ENCODE measurements at places on chromosomes 7 and 10.

- no peak overlapping the region for H3K27ac ChIP-seq
- peaks cover 73% of the 10 kb centered on the region for H3K27me3 ChIP-seq
- no peak overlapping the region for H3K4me3 ChIP-seq
- H3K4me1 ChIP-seq = peaks cover 4% of the 10 kb centered on the region
- DNase-seq = no peak
These were observed 20.4 kb downstream of the GATA3 start for GRCh38 chr10:8074881-8075280.

DNA sequence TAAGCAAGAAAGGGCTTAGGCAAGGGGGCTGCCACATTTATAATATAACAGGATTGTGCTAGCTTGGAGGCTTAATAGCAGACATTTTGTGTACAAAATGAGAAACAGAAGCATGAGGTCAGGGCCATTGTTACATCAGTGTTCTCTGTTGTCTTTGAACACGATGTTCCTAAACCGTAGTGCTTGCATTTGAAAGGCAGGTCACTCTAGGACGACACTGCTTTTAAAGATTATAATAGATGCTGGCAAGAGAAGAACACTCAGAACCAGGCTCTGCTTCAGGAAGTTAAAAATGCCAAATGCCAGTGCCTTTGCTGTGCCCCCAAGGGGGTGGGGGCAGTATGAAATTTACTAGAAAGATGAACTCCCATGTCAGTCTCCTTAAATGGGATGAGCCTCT is 91.1 kb downstream of the SORCS3 start:
- H3K27ac ChIP-seq = no peak overlapping the region
- DNase-seq = no peak
- H3K4me1 ChIP-seq = peaks cover 9% of the 10 kb centered on the region
- H3K36me3 ChIP-seq = no peaks in the 10 kb centered on the region
- H3K4me3 ChIP-seq = no peak overlapping the region

DNA sequence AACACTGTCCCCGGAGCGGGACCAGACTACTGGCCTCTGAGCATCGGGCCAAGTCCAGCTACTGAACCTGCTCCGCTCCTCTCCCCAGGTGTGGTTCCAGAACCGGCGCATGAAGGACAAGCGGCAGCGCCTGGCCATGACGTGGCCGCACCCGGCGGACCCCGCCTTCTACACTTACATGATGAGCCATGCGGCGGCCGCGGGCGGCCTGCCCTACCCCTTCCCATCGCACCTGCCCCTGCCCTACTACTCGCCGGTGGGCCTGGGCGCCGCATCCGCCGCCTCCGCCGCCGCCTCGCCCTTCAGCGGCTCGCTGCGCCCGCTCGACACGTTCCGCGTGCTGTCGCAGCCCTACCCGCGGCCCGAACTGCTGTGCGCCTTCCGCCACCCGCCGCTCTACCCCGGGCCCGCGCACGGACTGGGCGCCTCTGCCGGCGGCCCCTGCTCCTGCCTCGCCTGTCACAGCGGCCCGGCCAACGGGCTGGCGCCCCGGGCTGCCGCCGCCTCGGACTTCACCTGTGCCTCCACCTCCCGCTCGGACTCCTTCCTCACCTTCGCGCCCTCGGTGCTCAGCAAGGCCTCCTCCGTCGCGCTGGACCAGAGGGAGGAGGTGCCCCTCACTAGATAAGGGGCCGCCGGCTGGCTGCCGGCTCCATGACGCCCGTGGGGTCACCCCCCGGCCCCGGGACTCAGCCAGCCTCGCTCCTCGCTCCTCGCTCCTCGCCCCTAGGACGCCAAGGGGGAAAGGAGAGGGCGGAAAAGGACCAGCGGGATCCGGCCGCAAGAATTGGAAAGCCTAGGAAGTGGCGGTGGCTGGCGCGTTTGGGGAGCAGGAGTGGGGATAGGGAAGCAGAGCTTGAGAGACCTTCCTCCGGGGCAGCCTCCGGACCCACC is 3.4 kb downstream of the EVX1 start:
- H3K4me3 ChIP-seq = no peak overlapping the region
- H3K36me3 ChIP-seq = no peaks in the 10 kb centered on the region
- DNase-seq = no peak
- H3K4me1 ChIP-seq = peaks cover 4% of the 10 kb centered on the region

DNA sequence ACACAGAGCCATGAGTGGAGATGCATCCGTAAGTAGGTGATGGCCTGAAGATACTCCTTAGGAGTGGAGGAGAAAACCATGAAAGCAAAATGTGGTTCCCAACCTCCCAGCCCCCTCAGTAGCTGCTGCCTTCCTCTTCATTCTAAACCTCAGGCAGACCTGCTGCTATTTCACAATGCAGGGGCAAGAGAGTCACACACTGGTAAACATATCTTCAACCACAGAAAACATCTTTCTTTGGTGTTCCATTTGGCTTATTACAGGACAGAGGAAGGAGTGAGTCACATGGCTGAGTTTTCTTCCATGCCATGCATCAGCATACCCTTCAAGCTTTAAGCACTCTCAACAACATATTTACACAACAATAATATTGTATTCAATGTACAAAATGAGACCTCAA is 342.1 kb downstream of the BMPER start:
- no peaks in the 10 kb centered on the region for H3K4me1 ChIP-seq
- H3K36me3 ChIP-seq = no peaks in the 10 kb centered on the region
- no peak for DNase-seq

- DNase-seq = no peak
- peaks cover 3% of the 10 kb centered on the region for H3K27me3 ChIP-seq
- H3K4me3 ChIP-seq = no peak overlapping the region
- peaks cover 8% of the 10 kb centered on the region for H3K4me1 ChIP-seq
These were observed 116.0 kb downstream of the CDCA7L start for GRCh38 chr7:21829731-21830130.

GRCh38 chr10:88026031-88026430 is 162.6 kb downstream of the PTEN start:
- no peaks in the 10 kb centered on the region for H3K27me3 ChIP-seq
- peaks cover 8% of the 10 kb centered on the region for H3K4me1 ChIP-seq
- H3K4me3 ChIP-seq = no peak overlapping the region
- H3K27ac ChIP-seq = no peak overlapping the region
- no peak for DNase-seq

- no peak overlapping the region for H3K27ac ChIP-seq
- H3K4me3 ChIP-seq = no peak overlapping the region
- DNase-seq = no peak
- H3K27me3 ChIP-seq = no peaks in the 10 kb centered on the region
- no peaks in the 10 kb centered on the region for H3K36me3 ChIP-seq
These were observed 26.0 kb upstream of the PCDH15 start for GRCh38 chr10:54826994-54827560.

DNA sequence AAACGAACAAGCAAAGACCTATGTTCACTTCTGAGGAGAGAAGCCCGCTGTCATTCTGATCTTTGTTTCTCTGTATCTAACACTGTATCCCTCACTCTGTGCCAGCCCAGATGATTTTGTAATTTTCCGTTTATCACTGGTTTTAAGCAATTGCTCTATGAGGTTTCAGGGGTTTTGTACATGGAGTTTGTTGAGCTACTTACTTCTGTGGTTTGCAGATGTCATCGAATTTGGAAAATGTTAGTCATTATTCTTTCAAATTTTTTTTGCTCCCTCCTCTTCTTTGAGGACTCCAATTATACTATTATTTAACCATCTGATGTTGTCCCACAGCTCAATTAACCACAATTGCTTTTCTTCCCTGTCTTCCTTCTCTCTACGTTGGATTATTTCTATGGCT is 650.9 kb upstream of the IGFBP3 start:
- no peaks in the 10 kb centered on the region for H3K27me3 ChIP-seq
- DNase-seq = no peak
- peaks cover 3% of the 10 kb centered on the region for H3K4me1 ChIP-seq
- H3K27ac ChIP-seq = no peak overlapping the region
- no peaks in the 10 kb centered on the region for H3K36me3 ChIP-seq

DNA sequence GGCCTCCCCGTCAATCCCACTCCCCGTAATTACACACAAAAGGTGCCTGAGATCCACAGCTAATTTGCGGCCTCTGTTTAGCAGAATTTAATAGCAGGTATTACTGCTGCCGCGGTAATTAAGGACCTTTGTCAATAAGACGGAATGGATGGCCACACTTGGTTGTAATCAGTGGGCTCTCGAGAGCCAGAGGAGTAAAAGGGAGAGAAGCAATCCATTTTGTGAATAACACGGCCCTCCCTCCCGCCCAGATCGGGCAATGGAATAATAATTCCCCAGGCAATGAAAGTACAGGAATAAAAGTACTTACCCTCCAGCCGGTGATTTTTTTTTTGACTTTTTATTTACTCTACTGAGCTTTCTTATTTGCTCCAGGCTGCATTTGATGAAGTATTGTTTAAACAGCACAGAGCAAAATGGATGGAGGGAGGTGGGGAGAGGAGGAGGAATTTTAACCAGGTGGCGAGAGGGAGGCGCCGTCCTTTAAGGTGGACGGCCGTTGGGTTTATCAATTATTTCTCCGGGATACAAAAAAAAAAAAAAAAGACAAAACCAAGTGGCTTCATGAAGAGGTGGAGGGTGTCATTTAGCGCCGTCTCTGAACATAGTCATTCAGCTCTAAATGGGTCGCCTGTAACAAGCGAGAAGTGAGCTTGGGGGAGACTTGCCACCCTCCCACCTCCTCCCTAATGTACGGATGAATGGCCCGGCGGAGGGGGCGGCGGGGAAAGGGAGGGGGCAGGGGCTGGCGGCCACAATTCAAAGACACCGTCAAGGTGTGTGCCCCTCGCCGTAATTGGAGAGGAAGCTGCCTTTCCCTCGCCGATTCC is 120.3 kb downstream of the BUB3 start:
- no peak for DNase-seq
- H3K4me3 ChIP-seq = peak overlapping the region; percentile 67
- H3K36me3 ChIP-seq = peaks cover 1% of the 10 kb centered on the region
- H3K27ac ChIP-seq = no peak overlapping the region

DNA sequence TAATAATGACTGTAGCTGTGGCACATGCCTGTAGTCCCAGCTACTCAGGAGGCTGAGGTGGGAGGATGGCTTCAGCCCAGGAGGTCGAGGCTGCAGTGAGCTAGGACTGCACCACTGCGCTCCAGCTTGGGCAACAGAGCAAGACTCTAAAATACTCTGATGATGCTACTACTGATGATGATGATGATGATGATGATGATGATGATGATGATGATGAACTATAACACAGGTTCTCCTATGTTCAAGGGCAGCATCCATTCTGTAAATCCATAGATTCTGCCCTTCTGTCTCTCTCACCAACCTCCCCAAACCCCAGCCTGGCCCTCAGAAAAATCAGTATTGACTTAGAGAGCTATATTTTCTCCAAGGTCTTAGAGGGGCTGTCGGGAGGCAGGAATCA is 22.8 kb upstream of the EN2 start:
- H3K36me3 ChIP-seq = no peaks in the 10 kb centered on the region
- peaks cover 93% of the 10 kb centered on the region for H3K27me3 ChIP-seq
- DNase-seq = no peak
- no peak overlapping the region for H3K4me3 ChIP-seq

DNA sequence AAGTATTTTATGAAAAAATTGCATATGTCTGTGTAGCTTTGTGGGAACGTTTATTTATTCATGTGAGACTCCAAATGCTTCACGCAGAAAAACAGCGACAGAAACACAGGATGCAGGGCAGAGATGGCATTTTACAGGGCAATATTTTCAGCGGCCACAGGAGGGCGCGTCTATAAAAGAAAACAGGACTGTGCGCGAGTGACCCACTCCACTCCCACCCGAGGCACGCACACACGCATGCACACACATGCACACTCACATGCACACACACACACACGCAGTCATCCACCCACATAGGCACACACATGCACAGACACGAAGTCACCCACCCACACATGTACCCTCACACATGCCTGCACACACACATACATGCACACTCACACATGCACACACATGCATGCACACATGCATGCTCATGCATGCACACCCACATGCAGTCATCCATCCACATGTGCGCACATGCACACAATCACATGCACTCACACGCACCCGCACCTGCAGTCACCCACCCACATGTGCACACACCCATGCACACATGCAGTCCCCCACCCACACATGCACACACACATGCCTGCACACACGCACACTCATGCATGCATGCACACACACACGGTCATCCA is 96.3 kb downstream of the DNAJB6 start:
- peak overlapping the region; percentile 47 for H3K4me3 ChIP-seq
- peaks cover 3% of the 10 kb centered on the region for H3K4me1 ChIP-seq
- H3K36me3 ChIP-seq = no peaks in the 10 kb centered on the region

DNA sequence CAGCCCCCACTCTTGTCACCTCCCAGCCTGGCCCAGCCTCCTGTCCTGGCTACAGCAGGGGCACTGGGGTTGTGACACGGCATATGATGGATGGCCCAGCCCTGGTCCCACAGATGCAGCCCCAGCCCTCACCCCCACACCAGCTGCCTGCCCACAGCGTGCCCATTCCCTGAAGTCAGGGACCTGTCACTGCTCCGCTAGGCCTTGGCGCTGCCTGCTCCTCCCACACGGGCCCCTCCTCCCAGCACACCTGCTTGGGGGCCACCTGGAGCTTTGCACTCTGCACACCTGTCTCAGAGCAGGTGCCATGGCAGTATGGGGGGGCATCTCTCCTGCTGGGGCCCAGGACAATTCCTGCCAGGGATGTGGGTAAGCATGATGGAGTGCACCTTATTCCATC is 3.5 kb downstream of the GCK start:
- H3K27me3 ChIP-seq = peaks cover 7% of the 10 kb centered on the region
- H3K4me3 ChIP-seq = no peak overlapping the region
- no peaks in the 10 kb centered on the region for H3K4me1 ChIP-seq
- no peak overlapping the region for H3K27ac ChIP-seq

DNA sequence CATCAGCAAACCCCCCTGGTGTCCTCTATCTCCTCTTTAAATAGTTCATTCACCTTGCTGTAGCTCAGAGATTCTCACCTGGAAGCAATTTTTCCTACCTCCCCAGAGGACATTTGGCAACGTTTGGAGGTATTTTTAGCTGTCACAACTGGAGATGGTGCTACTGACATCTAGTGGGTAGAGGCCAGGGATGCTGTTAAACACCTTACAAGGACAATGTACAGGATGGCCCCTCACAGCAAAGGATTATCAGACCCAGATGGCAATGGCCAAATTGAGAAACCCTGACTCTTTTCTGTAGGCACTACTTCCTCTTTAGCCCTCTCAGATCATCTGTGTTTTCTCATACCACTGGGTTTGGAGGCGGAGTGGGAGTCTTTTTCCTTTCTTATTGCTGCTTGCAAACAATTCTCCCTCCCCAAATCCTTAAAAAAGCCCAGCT is 13.2 kb upstream of the TRA2A start:
- no peak for DNase-seq
- H3K4me1 ChIP-seq = peaks cover 5% of the 10 kb centered on the region
- H3K27ac ChIP-seq = no peak overlapping the region
- no peaks in the 10 kb centered on the region for H3K36me3 ChIP-seq

GRCh38 chr7:43195768-43196167 is 83.3 kb downstream of the HECW1 start:
- DNase-seq = no peak
- H3K36me3 ChIP-seq = no peaks in the 10 kb centered on the region
- H3K4me3 ChIP-seq = no peak overlapping the region
- H3K27me3 ChIP-seq = peaks cover 5% of the 10 kb centered on the region

DNA sequence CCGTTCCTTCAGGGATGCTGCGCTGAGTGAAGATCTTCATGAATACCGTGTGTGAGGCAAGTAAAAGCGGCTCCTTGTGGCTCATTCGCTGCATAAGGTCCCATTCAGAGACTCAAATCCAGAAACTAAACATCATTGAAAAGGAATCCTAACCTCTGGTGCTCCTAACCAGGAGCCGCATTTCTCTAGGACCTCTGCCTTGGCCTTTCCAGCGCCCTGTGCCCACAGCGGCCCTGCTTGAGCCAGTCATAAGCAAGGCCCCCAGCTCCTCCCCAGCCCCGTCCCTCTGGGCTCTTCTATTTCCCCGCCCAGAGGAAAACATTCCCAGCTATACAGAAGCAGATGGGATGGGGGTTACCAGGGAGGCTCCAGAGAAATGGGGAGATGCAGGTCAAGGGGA is 42.6 kb upstream of the INSIG1 start:
- DNase-seq = no peak
- H3K27ac ChIP-seq = no peak overlapping the region
- no peaks in the 10 kb centered on the region for H3K4me1 ChIP-seq
